Astrocyte of the cerebellum (primary cell): ENCODE measurements at places on chromosomes 13 and 19.

GRCh38 chr19:16415806-16416205 lies 56.0 kb downstream of the EPS15L1 start:
- no peak for DNase-seq

- no peak for DNase-seq
Observed at GRCh38 chr19:33302974-33303790, 848 bp upstream of the CEBPA start.

DNA sequence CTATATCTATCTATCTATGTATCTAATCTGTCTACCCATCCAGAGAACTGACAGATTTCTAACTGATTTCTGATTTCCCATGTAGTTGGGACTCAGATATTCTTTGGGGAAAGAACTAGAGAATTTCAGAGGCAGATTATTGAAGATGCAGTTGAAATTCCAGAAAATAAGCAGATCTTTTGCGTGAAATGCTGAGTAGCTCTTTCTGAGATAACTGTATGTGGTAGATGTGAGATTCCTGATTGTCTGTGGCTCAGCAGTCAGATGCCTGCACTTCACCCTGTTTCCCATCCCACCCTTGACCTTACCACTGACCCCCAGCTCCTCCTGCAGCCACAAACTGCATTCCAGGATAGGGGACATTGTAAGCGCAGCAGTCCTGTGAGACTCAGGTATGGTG lies 61.5 kb downstream of the DGKH start:
- no peak for DNase-seq

DNA sequence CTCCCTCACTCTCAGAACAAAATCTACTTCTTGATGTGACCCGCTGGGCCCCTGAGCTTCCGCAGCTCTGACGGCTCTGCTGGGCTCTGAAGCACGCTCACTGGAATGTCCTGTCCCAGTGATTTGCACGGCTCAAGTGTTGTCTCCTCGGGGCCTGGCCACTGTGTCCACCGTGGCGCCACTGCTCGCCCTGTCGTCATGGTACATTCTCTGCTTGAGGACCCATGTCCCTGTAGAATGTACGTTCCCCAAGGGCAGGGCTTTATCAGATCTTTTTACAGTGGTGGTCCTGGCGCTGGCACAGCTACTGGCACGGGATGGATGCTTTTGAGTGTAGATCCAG lies 12.1 kb downstream of the KLHL26 start:
- no peak for DNase-seq

- no peak for DNase-seq
Observed at GRCh38 chr13:88656751-88657150, 985.6 kb downstream of the SLITRK5 start.

- DNase-seq, result peak; percentile 1
Observed at GRCh38 chr13:50299546-50300249, 284.5 kb downstream of the KCNRG start.

- peak; percentile 50 for DNase-seq
Observed at GRCh38 chr19:31675193-31675913, 326.1 kb upstream of the TSHZ3 start.

- peak; percentile 40 for DNase-seq
Observed at GRCh38 chr19:8578642-8579265, 1.5 kb upstream of the MYO1F start.

- DNase-seq, result no peak
Observed at GRCh38 chr19:33646306-33646705, 24.6 kb downstream of the CHST8 start.

DNA sequence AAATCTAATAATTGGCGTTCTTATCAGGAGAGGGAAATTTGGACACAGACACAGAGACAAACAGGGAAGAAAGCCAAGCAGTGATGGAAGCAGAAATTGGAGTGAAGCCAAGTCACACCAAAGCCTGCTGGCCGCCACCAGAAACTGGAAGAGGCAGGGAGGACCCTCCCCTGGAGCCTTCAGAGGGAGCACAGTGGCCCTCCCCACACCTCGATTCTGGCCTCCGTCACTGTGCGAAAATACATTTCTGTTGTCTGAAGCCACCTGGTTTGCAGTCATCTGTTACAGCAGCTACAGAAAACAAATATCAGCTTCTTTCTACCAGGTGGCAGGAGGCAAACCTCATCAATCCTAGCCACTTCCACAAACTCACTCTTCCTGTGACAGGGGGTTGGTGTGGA lies 8.3 kb upstream of the TLE6 start:
- DNase-seq, result no peak

- DNase-seq, result no peak
Observed at GRCh38 chr19:46849610-46850009, 1.0 kb downstream of the AP2S1 start.

DNA sequence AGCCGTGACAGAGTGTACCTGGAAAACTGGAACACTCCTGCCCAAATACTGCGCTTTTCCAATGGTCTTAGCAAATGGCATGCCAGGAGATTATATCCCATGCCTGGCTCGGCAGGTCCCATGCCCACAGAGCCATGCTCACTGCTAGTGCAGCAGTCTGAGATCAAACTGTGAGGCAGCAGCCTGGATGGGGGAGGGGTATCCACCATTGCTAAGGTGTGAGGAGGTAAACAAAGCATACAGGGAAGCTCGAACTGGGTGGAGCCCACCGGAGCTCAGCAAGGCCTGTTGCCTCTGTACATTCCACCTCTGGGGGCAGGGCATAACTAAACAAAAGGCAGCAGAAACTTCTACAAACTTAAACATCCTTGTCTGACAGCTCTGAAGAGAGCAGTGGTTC lies 10.5 kb downstream of the CYP2A13 start:
- DNase-seq, result no peak

- DNase-seq, result no peak
Observed at GRCh38 chr13:30978981-30979956, 46.8 kb downstream of the TEX26 start.
